SK-N-MC (cell line): ENCODE measurements at places on chromosomes 7 and 10.

DNA sequence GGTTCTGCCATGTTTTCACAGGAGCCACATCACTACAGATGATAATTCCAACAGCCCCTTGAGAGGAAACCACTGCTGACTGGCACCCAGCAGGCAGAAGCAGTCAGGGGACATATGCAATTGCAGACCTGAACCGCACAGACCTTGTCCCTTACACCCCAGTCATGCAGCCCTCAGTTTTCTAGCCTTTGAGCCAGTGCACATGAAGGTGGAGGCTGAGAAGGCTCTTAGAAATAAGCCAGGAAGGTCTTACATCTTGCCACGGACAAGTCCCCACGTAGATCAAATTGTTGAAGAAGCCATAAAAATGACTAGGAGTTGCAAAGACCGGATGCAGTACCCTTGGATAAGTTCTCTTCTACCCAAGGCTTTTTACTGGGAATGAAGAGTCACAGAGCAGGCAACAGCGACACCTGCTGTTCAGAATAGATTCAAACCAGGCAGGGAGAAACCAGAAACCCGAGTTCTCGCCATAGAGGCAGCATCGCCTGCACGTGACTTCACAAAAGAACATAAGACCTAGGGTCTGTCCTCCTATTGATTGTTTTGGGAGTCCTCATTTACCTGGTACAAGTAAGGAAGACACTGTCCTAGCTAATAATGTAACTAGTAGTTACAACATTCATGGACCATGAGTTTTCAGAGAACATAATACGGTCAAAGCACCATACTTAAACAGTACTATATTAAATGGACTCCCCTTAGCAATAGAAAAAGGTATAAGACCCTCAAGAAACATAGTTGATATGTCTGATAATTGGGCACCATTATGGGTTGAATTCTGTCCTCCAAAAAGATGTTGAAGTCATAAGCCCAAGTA is 11.1 kb downstream of the STEAP1B start:
- no peak for DNase-seq

GRCh38 chr10:66218289-66218688 is 707.5 kb upstream of the LRRTM3 start:
- DNase-seq = no peak

GRCh38 chr7:116836911-116837310 is 25.5 kb upstream of the CAPZA2 start:
- DNase-seq = no peak

DNA sequence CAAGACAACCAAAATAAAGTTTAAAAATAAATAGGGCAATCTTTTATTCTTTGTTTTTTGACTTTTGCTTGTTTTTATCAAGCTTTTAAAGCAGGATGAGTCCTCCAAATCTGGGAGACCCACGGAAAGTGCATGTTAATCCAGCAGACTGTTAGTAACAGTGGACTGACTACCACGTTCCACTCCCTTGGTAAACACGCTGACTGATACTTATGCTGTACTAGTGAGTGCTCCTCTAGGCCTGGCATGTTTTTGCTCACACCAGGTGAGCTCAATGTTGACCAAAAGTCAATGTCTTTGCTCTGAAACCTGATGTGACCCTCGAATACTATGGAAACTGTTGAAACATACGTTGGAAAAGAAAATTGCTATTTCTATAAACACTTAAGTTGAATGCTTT is 88.4 kb downstream of the KIAA1549 start:
- DNase-seq = no peak

DNA sequence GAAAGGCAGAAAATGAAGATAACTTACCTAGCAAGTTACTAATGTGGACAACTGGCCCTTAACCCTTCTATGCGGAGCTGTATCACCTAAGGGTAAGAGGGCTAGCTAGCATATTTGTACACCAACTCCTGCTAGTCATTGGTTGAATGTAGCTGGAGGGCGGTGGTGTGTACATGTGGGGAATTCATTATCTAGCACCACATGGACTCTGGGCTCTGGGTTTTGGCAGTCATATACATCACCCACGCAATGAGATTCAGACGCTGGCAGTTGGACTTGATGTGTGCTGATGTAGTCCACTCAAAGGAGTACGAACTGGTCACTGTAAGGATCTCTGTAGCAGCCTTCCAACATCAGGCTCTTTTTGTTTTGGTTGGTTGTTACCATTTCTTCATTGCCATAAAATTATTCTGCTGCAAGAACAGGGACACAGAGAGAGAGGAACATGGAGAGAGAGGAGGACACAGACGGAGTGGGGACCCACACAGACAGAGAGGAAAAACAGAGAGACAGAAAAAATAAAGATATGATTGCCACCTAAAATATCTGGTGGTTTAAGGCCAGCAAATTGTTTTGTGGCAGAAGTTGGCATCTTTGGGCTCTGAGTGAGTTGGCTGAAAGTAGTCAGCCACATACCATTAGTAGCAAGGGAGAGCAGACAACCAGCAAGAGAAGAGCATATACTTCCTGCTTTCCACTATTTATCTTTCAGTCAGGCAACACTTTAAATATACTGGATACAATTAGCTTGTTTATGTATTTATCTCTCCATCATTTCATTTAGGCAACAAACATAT is 76.7 kb upstream of the MTPN start:
- DNase-seq = no peak

GRCh38 chr10:3180355-3181025 is 7.9 kb upstream of the PITRM1 start:
- DNase-seq = no peak

DNA sequence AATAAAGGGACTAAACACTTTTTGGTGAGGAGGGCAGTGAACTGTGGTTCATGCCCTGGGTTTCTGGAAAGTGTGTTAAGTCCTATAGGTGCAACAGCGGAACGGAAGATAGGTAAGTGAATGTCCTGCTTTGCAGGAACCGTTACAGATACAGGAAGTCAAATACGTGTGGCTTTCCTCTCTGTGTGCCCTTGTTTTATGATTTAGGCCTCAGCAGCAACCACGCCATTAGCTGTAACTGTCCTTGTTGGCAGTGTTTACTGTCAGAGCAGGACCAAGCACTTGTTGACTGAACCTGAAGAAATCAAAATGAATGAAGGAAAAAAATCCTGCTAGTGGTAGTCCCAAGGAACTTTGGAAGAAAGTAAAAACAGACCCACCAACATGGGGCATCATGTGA is 150.3 kb downstream of the PIP4K2A start:
- no peak for DNase-seq

- no peak for DNase-seq
Observed at GRCh38 chr10:13704964-13705363, 118.2 kb downstream of the PRPF18 start.

DNA sequence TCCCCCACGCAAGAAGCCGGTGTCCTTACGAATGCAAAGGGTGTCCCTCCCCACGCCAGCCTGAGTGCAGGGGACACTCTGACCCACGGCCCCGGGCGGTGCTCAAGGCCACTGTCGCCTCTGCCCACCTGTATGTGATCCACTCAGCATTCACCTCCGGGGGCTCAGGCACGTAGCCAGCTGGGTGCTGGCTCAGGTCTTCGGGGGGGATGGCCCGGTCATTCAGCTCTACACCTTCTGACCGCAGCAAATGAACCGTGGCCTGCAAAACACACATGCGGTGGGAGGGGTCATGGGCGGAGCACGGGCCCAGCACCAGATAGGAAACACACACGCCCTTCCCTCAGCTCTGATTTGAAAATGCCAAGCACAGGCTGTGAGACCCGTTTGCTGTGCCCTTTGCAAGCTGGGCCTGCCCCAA is 25.9 kb downstream of the CFAP46 start:
- no peak for DNase-seq

DNA sequence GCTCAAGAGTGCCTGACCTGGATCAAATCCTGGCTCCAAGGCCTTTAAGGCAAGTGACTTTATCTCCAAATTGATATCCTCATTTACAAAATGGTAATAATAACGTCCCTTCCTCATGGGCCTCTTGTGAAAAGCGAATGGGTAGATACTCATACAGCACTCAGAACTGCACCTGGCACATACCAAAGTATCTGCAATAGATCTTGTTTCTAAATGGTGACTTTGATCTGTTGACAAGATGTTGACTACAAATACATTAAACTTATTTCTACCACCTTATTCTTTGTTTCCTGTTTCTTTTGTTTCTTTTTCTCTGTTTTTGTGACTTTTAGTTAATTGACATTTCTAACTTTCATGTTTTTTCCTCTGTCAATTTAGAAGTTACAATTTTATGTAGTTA is 53.0 kb downstream of the RNLS start:
- no peak for DNase-seq

- no peak for DNase-seq
Observed at GRCh38 chr10:106410331-106410730, 754.2 kb downstream of the SORCS1 start.

DNA sequence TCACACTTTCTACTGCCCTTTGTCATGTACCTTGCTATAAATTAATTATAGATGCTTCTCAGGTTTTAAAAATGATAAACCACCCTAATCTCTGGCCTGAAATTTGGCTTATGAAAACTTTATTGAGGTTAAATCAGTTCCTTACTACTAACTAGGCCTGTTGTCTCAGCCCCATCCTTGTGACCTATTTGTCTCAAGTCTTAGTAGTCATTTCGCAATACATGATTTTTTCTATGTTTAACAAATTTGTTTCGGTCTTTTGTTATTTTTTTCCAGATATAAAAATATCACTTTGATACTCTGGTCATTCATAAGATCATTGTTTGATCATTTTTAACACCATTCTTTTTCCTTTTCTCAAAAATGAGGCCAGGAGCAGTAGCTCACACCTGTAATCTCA is 411.6 kb downstream of the GFRA1 start:
- DNase-seq = no peak

GRCh38 chr7:25622695-25623094 is 394.4 kb upstream of the NPVF start:
- no peak for DNase-seq

- no peak for DNase-seq
Observed at GRCh38 chr10:77949167-77949566, 22.6 kb upstream of the DLG5 start.

DNA sequence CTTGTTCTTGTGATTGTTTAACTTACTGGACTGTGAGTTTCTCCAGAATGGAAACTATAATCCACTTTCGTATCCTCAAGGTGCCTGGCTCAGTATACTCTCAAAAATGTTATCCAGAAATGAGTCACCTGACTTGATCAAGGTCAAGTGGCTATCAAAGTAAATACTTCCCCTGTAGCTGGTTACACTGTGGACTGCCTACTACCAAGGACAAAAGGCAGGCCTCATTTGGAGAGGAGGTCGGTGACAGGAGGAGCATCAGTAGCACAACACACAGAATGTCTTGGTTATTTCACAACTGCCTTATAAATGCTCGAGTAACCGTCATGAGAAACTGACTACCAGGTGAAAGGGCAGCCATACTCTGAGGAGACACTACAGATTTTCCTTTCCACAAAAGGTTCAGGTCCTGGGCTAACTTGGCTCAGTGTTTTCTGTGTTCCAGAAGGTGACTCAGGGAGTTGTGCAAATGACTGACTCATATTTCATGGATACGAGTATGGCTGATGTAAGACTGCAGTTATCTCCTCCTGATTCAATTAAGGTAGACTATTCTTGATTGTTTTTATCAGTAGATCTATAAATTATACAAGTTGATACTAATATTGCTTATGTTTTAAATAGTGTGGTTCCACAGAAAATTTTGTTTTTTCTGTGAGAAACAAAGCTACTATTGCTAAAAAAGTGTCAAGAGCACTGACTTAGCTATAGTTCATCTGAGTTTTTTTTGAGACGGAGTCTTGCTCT is 4.2 kb upstream of the CCNY start:
- no peak for DNase-seq

- no peak for DNase-seq
Observed at GRCh38 chr7:100801833-100802568, 25.3 kb downstream of the EPHB4 start.

- DNase-seq = no peak
Observed at GRCh38 chr7:47393406-47393805, 188.5 kb downstream of the TNS3 start.

DNA sequence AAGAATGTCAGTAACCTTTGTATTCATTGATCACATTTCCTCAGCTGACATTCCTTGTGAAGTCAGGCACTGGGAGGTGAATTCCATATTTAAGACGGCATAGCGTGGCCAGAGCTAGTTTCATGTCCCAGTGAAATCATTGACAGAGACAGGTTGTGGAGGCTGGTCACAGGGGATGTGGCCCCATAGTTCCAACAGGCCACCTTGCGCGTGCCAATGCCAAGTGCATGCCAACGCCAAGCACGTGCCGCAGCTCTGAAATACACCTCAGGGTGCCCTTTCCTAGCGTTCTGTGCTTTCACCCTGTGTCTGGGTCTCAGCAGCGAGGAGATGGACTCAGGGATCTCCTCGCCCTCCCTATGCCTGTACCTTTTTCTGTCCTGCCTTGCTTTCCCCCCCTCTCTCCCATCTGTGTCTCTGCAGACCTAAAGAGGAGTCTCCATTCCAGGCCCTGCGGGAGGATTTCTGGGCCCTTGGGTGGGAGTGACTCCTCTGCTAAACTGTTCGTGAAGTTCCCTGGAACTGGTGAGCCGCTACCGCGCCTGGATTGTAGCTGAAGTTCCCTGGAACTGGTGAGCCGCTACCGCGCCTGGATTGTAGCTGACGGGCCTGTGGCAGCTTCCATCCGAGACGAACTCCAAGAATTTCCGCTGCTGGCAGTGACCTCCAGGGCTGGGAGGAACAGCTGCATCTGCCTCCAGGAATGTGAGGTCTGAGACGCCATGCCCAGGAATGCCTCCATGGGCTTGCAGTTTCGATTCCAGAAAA is 19.7 kb downstream of the AQP1 start:
- DNase-seq = no peak

DNA sequence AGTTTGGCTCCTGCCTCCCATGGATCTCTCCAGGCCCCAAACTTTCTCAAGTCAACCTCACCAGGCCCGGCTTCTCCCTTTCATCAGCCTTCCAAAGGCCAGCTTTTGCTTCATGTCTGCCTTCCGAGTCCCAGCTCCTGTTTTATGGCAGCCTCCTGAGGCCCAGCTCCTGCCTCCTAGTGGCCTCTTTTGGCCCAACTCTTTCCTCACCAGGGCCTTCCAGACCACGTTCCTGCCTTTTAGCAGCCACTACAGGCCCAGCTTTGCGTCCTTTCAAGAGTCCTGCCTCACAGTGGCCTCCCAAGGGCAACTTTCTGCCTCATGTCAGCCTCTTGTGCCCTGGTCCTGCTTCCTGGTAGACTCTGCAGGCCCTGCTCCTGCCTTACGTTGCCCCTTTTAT is 15.3 kb upstream of the TMEM248 start:
- no peak for DNase-seq

GRCh38 chr10:7206412-7207100 is 204.3 kb downstream of the SFMBT2 start:
- DNase-seq = no peak

- no peak for DNase-seq
Observed at GRCh38 chr10:32366111-32366510, 19.2 kb upstream of the EPC1 start.

GRCh38 chr10:47321521-47322195 is 596 bp upstream of the GDF2 start:
- no peak for DNase-seq

DNA sequence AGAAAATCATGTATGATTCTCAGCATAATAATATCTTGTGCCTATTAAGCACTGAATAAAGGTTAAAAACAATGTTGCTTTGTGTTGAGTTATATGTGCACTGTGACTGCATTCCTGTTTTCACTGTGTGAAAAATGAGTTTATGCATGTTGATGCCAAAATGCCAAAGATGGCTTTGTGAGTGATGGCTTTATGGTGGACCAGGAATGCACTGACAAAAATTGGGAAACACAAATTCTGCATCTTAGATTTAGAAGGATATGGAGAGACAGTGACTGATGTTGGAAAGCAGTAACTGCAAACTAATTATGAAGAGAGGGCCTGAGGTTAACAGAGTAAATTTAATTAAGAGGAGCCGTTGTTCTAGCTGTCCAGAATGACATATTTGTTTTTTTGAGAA is 440.4 kb downstream of the KIF20B start:
- no peak for DNase-seq
